ENCODE measurements at places on chromosomes 16 and 17. TPM values are rescaled to one million over a fixed set of nuclear protein-coding genes. Genes with fewer than 3 reads are reported as not detected.

The KRTAP4-4 gene
- not detected for total RNA-seq

The NPIPA2 gene
- total RNA-seq: 0.31 TPM

The ETV4 gene
- 4.0 TPM for total RNA-seq

The CCDC144A gene
- total RNA-seq: 6.5 TPM

The KRTAP2-3 gene
- total RNA-seq: not detected

The CIITA gene
- 0.98 TPM for total RNA-seq

The TPPP3 gene
- total RNA-seq: 230 TPM

The BCAR1 gene
- 33.4 TPM for total RNA-seq

The NKD1 gene
- 4.2 TPM for total RNA-seq

The CSF3 gene
- 0.13 TPM for total RNA-seq

The VASN gene
- 24.9 TPM for total RNA-seq

The SOST gene
- total RNA-seq: not detected

The SERPINF2 gene
- 0.58 TPM for total RNA-seq

The MT1A gene
- 0.58 TPM for total RNA-seq

The ACSM3 gene
- 1.5 TPM for total RNA-seq

The DPEP3 gene
- 0.04 TPM for total RNA-seq

The WNK4 gene
- total RNA-seq: 0.09 TPM

The NLRC5 gene
- 3.2 TPM for total RNA-seq

The HOXB9 gene
- total RNA-seq: 0.31 TPM

The WSCD1 gene
- 36.8 TPM for total RNA-seq

The WNT3 gene
- total RNA-seq: 1.9 TPM

The MYO18A gene
- 157 TPM for total RNA-seq

The SHBG gene
- 0.58 TPM for total RNA-seq

The PIPOX gene
- total RNA-seq: 1.6 TPM

All from muscle of leg (tissue), 16 donors.